ENCODE measurements at places on chromosomes 3 and 15.

- DNase-seq = no peak
Measured at GRCh38 chr3:53478921-53479664, 15.3 kb upstream of the CACNA1D start.

DNA sequence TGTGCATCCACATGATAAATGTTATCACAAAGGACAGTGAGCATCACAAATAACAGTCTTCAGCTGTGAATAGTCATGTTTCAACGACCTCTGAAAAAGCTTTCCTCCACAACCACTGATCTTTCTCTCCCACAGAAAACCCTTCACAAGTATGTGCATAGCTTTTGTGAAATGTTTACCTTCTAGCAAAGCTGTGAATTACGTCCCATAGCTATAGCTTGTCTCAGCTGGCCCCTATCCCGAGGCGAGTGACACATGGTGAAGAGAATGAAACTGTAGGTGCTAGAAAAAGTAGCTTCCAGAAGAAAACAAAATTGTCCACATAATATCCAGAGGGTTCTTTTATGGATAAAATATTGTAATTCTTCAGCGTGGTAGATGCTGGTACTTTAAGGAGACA lies 182.0 kb downstream of the FGF12 start:
- no peak for DNase-seq

DNA sequence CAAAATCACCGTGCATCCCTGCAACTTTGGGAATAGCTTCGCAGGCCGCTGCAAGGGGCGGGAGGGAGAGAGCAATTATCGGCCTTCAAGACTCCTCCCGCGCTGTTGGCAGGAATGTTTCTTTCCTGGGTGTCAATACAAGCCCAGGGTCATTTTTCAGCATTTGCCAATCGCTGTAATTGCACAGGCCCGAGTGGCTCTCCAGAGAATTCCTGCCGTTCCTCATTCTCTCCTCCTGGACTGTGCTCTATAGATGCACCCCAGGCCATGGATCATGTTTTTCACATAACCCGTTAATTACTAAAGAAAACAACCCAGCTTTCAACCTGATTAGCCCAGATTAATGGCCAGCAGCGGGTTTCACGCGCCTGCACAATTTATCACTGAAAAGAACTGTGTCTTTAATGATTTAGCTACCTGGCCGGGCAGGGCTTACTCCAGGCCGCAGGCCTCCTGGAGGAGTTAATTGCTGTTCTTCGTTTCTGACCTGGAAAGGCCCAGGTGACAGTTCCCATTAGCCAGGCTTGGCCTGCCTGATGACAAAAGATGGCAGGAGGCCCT lies 144.3 kb downstream of the OPA1 start:
- no peak for DNase-seq

DNA sequence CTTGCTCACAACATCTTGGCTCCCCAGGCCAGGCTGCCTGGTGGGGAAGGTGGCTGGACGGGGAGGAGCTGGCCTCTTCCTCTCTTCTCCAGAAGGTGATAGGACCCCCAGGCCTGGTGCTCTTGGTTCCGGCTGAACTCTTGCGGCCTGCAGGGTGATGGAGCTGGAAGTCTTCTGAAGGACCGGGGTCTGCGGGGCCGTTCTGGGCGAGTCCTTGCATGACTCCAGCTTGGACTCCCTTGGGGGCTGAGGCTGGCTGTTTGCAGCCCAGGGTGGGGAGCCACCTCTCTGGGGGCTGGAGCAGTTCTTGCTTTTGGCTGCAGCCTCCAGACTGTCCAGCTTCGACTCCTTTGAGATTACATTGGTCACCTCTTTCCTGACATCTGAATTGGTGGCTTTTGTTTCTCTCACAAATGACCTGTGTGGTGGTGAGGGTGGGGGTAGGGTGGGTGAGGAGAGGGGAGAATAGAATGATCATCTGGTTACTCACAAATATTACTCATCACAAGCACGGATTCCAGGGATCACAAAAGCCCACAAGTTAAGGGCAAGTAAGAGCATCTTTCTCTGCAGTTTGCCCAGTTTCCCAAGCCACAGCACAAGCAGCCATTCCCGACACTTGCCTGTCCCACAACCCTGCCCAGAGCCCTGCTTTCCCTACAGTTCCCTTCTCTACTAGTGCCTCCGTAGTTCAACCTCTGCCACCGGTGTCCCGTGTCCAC lies 149.1 kb upstream of the HACD2 start:
- no peak for DNase-seq

- DNase-seq = no peak
Measured at GRCh38 chr3:177746337-177746933, 549.2 kb upstream of the TBL1XR1 start.

DNA sequence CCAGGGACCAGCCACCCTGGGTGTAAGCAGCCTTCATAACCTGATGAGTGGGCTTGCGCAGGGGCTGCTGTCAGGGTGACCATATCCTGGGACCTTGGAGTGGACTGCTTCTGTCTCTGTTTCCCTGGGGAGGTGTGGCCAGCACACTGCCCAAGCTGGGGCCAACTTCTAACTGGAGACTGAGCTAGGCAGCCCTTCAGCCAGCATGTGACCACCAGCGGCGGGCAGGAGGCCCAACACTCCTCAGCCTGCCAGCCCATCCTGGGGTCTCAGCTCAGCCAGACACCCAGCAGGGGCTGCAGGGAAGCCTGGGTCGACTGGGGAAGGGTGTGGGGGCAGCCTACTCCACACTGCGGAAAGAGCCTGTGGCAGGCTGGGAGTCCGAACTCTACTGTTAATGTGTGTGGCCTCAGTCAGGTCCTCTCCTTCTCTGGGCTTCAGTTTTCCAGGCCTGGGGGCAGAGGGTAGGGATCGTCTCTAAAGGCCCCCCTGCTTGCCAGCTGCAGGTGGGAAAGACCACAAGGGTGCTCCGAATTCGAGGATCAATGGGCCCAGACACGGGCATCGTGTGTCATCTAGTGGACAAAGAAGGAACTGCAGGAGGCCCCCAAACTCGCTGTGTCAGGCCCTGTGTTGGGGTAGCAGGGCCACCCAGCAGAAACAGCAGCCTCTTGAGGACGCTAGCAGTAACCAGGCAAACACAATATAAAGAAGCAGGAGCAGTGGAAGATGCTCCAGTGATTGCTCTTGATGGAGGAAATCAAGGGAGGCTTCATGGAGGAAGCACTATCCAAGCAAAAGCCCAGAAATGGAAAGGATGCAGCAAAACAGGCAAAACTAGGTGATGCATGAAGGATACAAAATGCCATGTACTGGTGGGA lies 2.0 kb upstream of the SEMA3G start:
- peak; percentile 48 for DNase-seq

GRCh38 chr15:37140531-37141058 lies 40.2 kb upstream of the MEIS2 start:
- no peak for DNase-seq

DNA sequence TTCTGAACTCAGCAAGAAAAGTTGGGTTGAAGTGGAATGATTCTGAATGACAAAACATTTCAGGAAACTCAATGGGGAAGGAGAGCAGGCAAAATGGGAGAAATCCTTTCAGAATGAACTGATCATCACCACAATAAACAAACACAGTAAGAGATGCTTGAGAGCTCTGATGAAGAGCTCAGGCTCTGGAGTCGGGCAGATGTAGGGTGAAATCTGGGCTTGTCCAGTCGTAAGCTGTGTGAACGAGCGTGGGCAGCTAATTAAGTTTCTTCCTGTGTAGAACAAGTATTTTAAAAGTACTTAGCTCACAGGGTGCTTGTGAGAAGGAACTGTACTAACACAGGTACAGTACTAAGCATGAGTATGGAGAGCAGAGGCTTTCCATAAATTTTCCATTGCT lies 406.2 kb downstream of the FOXP1 start:
- no peak for DNase-seq

GRCh38 chr3:12454076-12454815 lies 30.0 kb upstream of the TSEN2 start:
- DNase-seq = no peak

DNA sequence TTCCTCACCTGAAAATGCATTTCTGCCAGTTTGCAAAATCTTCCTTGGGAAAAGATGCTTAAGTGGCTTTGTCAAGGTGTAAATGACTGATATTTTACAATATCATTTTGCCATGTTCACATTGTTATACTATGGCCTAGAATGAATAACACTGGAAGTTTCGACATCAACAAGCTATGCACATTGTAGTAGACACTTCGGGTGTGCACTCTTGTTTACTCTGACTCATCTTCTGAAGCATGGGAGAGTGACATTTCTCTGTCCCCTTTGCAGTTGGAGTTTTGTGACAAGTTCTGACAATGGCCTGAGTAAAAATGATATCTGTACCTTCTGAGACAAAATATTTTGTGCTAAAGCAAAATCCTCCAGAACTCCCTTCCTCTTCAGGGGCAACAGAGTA lies 567.0 kb upstream of the RGMA start:
- no peak for DNase-seq

DNA sequence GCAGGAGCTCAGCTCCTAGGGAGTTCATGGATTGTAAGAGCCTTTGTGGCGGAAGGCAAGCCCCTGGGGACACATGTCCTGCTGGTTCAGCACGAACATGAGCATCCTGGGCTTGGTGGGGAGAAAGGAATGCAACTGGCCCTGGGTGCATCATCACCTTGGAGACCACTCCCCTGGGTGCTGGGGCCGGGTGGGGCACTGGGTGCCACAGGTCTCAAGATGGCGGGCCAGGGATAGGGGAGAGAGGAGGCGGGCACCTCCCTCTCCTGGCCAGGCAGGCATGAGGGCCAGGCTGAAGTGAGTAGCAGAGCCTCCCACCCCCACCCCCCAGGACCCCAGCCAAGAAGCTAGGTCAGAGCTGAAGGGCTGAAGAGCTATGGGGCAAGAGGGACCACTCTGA lies 768 bp downstream of the PCBP4 start:
- no peak for DNase-seq

GRCh38 chr15:95520511-95520910 lies 810.0 kb upstream of the NR2F2 start:
- DNase-seq = no peak

DNA sequence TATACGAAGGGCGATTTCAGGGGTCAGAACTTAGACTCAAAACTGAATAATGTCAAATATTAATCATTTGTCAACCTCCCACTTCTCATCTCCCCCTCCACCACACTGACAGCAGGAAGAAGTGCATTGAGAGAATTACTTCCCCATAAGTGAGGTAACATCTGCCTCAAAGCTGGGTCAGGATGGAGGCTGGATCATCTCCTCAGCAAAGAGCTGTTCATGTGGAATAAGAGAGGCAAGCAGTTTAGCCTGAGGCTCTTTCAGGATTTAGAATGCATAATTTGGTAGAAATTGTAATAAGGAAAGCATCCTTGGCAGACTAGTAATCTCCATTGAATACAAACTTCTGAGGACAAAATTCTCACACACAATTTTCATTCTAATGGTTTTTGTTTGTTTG lies 512.1 kb downstream of the ROBO1 start:
- no peak for DNase-seq

DNA sequence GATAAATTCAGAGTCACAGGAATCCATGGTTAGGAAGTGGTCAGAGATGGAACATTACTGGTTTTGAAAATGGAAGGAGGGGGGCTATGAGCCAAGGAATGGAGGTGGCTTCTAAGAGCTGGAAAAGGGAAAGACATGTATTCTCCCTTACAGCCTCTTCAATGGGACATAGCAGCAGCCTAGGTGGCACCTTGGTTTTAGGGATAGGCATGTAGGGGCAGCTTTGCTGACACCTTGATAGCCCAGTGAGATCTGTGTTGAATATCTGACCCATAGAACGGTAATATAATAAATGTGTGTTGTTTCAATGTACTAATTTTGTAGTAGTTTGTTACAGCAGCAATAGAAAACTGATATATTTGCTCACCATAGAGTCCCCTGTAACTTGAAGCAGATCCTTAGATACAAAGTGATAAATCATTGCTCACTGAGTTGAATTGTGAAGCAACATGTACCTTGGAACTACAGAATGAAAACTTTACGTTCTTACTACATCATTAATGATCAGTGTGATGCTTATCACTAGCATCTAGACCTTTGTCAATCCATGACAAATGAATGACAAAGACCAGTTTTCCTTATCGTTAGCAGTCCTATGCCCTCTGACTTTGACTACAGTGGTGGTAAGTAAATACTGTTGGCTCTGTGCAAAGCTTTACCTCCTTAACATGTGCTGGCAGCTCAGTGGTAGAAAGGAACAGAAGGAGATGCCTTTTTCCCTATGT lies 53.8 kb downstream of the TMEM45A start:
- no peak for DNase-seq

GRCh38 chr3:194654443-194654842 lies 17.5 kb downstream of the LSG1 start:
- no peak for DNase-seq

GRCh38 chr3:30258426-30259392 lies 347.7 kb upstream of the TGFBR2 start:
- no peak for DNase-seq

DNA sequence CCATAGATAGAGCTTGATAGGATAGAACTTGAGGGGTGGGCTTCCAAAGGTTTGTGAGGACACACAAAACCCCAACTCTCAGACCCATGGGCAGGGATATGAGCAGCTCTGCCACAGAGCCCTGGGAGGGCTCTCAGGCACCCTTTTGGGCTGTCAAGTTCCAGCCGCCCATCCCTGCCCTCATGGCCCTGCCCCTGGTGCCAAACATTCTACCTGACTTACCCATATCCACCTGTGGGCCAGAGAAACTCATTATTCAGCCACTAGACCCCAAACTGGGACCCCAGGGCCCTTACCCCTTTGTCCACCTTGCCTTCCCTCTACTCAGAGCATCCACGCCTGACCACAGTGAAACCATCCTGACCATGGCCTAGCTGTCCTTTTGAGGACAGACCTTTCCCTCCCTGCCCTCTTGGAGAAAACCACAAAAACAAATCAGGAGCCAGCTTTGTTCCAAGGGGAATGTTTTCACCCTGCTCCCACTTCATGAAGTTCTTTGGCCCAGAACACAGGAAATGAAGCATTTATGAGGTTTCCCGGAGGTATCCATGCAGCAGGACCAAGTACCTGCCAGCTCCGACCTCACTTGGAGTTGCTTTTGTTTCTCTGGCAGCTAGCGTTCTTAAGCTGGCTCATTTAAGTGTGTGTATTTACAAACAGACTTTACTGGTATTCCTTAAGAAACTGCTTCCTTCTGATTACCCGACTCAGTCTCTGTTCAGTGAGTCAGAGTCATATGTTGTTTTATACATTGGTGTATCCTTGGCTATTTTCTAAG lies 34.2 kb upstream of the GALNT15 start:
- no peak for DNase-seq

GRCh38 chr15:70528270-70528706 lies 235.1 kb downstream of the UACA start:
- peak; percentile 18 for DNase-seq

All from activated naive CD4-positive, alpha-beta T cell (primary cell).